ENCODE measurements at places on chromosomes 16 and 17.

DNA sequence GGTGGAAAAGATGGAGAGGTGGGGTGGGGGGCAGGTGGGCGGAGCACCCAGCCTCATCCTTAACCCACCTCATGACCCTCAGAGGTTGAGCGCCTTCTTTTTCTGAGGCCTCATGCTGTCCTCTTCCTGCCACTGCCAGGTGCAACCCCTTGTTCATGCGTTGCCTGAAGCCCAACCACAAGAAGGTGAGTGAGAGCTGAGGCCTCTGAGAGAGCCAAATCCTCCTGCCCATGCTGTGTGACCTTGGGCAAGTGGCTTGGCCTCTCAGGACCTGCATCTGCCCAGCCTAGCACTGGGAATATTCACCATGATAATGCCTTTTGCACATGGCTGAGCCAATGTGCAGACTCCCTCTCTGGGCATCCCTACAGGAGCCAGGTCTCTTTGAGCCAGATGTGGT, 32.1 kb downstream of the MYO15A start:
- DNase-seq = no peak

- DNase-seq = no peak
These were observed 11.7 kb downstream of the SAMD14 start for GRCh38 chr17:50118076-50118827.

GRCh38 chr17:7613769-7614424, 800 bp downstream of the FXR2 start:
- DNase-seq = no peak

- DNase-seq = no peak
These were observed 149.5 kb downstream of the TRIM37 start for GRCh38 chr17:58956997-58957724.

GRCh38 chr16:85461814-85462713, 151.1 kb upstream of the GSE1 start:
- DNase-seq = peak; percentile 34

GRCh38 chr16:88408561-88409142, 25.9 kb downstream of the ZNF469 start:
- DNase-seq = no peak

- DNase-seq = no peak
These were observed 195.4 kb downstream of the KATNIP start for GRCh38 chr16:27745348-27745747.

GRCh38 chr17:64040206-64040605, 19.8 kb upstream of the ICAM2 start:
- no peak for DNase-seq

- DNase-seq = no peak
These were observed 892 bp downstream of the RBFOX3 start for GRCh38 chr17:79609673-79610645.

DNA sequence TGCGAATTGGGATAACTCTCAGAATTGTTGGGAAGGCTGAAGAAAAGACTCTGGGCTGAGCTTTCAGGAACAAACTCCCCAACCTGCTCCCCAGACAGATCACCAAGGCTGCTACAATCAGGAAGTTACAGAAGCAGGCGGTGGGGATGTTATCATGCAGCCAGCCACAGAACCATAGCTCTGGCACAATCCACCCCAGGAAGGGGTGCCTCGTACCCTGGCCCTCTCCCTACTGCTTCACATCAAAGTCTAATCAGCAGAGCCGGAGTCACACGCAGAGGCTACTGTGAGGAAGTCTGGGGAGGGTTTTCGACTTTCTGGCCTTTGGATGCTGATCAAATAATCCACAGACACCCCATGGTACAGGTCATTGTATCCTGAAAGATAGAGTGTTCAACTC, 86.8 kb downstream of the NTN1 start:
- DNase-seq = no peak

- no peak for DNase-seq
These were observed 651.8 kb upstream of the GOT2 start for GRCh38 chr16:59385959-59386358.

DNA sequence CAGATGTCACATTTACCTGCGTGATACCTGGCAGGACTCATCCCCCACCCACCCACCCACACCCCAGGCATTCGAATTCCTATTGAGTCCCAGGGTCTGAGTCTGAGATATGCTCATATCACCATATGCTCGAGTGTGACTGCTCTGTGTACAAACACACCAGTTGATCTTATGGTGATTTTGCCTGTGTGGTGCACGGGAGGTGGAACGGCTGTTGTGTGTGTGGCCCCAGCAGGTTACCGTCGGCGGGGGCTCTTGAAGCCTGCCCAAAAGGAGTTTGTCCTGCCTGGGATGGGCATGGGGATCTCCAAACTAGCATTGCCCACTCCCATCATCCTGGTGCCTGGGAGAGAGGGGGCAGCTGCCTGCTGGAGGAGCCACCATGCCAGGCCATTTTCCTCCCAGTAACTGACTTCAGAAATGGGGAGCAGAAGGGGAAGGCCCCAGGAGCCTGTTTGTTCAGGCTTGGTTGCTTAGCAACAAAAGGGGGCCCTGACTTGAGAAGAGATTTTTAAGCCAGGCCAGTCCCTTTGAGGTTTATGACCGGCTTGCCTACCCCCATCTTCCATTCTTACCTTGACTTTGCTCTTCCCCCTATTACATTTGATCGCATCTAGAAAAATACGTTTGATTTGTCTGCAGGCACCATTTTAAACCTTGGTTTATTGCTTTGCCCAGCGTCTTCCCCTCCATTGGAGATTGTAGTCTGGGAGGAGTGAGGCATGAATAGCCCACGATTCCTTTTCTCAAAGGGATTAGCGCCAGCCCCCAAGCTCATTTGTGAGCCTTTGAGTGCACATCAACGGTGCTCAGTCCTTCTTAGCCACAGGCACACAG, 217.7 kb downstream of the CCDC182 start:
- no peak for DNase-seq

DNA sequence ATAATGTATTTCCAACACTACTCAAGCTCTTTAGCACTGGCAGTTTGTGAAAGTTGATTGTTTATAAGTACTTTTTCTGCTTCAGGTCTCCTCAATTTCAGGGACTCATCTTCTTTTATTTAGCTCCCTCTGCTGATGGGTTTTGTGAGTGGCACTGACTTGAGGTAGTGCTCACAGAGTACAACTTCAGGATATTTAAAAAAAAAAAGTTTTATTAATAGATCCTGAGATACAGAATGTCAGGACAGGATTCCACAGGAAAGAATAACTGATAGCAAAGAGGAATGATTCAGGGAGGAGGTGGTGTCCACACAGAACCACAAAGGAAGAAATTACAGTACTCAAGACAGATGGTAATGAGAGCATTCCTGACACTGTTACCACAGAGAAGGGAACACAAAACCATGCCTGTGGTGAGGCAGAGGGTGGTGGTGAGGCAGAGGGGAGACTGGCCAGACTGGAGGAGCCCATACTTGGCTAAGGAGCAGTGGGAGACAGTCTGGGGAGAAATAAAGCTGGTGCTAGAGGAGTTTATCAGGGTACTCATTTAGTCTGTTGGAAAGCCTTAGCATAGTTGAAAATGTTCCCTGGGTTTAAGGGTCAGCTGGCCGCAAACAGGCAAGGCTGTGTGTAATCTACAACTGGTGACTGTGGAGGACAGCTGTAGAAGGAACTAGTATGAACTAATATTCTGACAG, 63.7 kb downstream of the SPAG9 start:
- DNase-seq = peak; percentile 12

DNA sequence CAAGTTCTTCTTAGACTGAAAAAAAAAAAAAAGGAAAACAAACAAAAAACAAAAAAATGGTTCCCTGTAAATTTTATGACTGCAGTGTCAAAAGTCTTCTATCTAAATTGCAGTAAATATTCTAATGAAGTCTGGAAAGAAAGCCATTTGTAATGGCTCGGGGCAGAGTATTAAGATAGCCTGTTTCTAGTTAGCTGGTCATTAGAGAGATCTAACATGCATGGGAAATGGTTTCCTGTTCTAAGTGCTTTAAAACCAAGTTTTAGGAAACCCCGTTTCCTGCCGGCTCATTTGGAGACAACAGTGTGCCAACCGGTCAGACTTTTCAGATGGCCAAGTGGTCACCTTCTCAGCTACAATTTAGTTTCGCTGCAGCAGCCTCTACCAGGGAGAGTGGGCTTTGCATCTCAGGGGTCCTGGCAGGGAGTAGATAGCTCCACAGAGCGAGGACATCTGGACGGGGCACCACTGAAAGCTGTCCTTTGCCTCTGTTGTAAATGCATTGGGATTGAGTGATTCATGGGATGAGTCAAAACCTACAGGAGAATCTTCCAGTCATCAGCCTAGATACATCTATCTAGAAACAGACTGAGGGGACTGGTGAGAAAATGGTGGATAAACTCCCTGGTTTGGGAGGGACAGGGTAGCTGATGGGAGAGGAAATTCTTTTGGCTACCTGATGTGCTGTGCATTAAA, 473.2 kb upstream of the SALL1 start:
- DNase-seq = no peak

DNA sequence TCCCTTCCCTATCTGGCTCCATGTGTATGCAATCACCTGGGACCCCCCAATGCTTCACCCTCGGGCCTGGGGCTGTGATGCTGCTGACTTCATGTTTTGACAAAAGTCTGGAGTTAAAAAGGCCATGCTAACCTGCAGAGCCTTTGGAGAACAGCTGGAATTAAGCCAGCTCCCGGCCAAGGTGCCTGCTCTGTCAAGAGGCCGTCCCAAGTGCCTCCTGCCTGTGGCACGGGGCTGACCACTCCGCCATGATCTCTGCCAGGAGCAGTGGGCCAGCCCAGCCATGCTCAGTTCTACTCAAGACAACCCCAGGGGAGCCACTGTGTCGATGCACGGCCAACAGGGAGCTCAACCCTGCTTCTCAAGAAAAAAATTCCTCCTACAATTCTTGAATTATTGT, 93.6 kb downstream of the CCDC182 start:
- no peak for DNase-seq

GRCh38 chr16:88725609-88726407, 19.5 kb downstream of the CTU2 start:
- no peak for DNase-seq

DNA sequence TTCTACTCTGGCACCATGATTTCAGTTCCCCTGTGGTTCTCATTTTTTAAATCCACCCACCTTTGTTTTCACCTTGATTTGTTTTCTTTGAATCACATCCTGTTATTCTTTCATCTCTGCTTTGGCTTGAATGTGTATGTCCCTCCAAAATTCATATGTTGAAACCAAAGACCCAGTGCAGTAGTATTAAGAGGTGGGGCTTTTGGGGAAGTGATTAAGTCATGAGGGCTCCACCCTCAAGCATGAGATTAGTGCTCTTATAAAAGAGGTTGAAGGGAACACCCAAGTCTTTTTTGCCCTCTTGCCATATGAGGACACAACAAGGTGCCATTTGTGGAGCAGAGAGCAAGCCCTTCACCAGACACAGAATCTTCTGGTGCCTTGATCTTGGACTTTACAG, 382.3 kb downstream of the SLC39A11 start:
- no peak for DNase-seq

DNA sequence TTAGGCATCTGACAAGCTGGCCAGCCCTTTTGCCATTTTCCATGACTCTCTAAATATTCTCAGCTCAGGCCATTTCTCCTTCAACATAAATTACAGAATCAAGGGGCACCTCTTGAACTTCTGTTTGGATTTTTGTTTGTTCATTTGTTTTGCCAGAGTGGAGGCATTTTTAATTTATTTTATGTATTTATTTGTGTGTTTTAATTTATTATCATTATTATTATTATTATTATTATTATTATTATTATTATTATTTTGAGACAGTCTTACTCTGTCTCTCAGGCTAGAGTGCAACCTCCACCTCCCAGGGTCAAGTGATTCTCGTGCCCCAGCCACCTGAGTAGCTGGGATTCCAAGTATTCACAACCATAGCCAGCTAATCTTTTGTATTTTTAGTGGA, 1578.0 kb downstream of the CDH8 start:
- DNase-seq = no peak

- DNase-seq = no peak
These were observed 2.9 kb downstream of the ATP6V0C start for GRCh38 chr16:2516391-2517240.

DNA sequence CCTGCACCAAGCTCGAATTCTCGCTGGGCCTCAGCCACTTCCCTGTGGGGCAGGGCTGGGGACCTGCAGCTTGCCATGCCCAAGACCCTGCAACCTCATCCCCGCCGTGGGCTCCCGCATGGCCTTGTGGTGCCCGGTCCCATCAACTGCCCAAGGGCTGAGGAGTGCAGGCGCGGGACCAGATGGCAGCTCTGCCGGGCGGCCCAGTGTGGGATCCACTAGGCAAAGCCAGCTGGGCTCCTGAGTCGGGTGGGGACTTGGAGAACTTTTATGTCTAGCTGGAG, 408.6 kb downstream of the UTP18 start:
- no peak for DNase-seq

- DNase-seq = no peak
These were observed 122.6 kb downstream of the USP22 start for GRCh38 chr17:20920095-20920814.

DNA sequence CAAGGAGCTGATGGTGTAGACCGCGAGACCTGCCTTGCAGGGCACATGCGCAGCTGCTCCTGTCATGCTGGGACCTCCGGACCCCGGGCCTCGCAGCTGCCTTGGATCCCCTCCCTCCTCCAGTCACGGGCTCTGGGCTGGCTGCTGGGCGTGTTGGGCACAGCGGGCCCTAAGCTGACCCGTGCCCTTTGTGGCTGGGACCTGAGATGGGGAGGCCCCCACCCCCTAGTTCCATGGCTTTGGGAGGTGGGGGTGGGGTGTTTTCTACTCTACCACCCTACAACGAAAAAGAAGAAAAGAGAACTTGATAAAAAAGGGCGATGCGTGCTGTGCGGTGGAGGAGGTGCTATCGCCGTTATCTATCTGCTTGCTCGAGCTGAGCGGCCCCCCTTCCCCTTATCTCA, 14.5 kb downstream of the ZFPM1 start:
- DNase-seq = no peak

DNA sequence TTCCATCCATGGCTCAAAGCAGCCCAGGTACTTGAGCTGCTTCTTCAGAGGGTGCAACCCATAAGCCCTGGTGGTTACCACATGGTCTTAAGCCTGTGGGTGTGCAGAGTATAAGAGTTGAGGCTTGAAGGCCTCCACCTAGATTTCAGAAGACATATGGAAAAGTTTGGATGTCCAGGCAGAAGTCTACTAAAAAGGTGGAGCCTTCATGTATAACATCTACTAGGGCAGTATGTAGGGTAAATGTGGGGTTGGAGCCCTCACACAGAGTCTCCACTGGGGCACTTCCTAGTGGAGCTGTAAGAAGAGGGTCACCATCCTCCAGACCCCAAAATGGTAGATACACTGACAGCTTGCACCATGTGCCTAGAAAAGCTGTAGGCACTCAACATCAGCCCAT, 120.9 kb downstream of the HS3ST3A1 start:
- no peak for DNase-seq

DNA sequence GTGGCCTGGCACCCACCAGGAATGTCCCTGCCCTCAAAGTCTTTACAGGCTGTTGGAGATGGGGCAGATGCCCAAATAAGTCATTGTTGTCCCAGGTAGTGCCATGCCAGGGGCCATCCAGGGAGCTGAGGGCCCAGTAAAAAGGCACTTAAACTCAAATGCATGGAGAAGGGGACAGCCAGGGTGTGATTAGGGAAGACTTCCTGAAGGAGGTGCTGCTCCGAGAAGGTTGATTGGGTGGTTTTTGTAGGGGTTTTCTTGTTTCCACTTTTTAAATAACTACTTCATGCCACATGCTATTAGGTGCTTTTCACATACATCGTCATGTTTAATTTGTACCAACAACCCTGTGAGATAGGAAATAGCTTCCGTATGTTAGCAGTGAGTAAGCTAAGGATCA, 66.9 kb downstream of the RAI1 start:
- no peak for DNase-seq

GRCh38 chr16:169014-169413, 3.2 kb downstream of the HBM start:
- DNase-seq = no peak

- DNase-seq = no peak
These were observed 29.2 kb upstream of the WFIKKN2 start for GRCh38 chr17:50806141-50806643.

- DNase-seq = no peak
These were observed 918.1 kb upstream of the CDH8 start for GRCh38 chr16:62954144-62955032.

All from stimulated activated CD4-positive, alpha-beta T cell treated with anti-CD3 and anti-CD28 coated beads, Interleukin-15, amount 100 ng/mL, for 24 hours (primary cell).